ENCODE measurements at places on chromosomes 5 and 9. TPM values are rescaled to one million over a fixed set of nuclear protein-coding genes. Genes with fewer than 3 reads are reported as not detected.

Gene CNTLN
- 4.9 TPM for total RNA-seq

Gene CTSV
- total RNA-seq = not detected

Gene GABRA1
- total RNA-seq = not detected

Gene RPL7A
- 1,438 TPM for total RNA-seq

Gene LIFR
- total RNA-seq = 181 TPM

Gene NUDT12
- 37.1 TPM for total RNA-seq

Gene GRM6
- not detected for total RNA-seq
